Mesothelial cell of epicardium (in vitro differentiated cells): ENCODE measurements at places on chromosomes 5 and 9. TPM values are rescaled to one million over a fixed set of nuclear protein-coding genes. Genes with fewer than 3 reads are reported as not detected.

- no peaks in the 10 kb centered on the region for H3K36me3 ChIP-seq
- peak overlapping the region; percentile 84 for H3K27ac ChIP-seq
- H3K4me1 ChIP-seq, result peaks cover 23% of the 10 kb centered on the region
- H3K4me3 ChIP-seq, result no peak overlapping the region
These were observed 6.3 kb downstream of the RCL1 start for GRCh38 chr9:4799033-4799430.

- peaks cover 6% of the 10 kb centered on the region for H3K27me3 ChIP-seq
- H3K27ac ChIP-seq, result no peak overlapping the region
- DNase-seq, result no peak
- no peaks in the 10 kb centered on the region for H3K36me3 ChIP-seq
- no peak overlapping the region for H3K4me3 ChIP-seq
These were observed 56.1 kb upstream of the TBC1D2 start for GRCh38 chr9:98311541-98311940.

DNA sequence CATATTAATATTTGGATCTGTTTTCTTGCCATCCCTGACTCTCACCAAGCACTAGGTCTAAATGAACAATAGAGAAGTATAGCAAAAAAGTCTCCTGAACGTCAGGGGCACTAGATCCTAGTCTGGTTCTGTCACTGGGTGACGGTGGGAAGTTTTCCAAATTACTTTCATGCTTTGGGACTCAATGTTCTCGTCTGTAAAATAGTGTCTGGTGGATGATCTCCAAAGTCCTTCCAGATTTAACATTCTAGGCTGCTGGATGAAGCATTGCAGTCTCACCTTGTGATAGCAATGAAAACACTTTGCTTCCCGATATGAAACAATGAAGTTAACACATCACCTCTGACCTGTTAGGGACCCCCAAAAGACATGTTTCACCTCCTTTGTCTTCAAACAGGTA lies 199.3 kb downstream of the SEC61B start:
- no peaks in the 10 kb centered on the region for H3K27me3 ChIP-seq
- H3K4me1 ChIP-seq, result no peaks in the 10 kb centered on the region
- H3K4me3 ChIP-seq, result no peak overlapping the region
- DNase-seq, result no peak
- no peak overlapping the region for H3K27ac ChIP-seq

DNA sequence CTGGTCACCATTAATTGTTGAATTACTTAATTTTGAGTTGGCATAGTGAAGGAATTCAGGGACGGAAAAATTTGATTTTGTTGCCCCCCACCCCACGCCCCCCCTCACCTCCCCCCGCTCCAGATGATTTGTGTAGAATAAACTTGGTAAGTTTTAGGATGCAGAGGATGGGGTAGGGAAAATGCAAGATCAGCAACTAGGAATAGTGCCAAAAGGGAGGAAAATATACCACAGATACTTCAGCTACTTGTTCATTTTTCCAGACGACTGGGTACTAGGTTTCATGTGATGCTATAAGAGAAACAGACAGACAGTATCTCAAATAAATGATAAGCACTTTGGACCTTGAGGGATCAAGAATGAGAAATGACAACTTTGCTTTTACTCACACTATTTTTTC lies 862.2 kb upstream of the SEMA6A start:
- H3K27ac ChIP-seq, result no peak overlapping the region
- no peaks in the 10 kb centered on the region for H3K27me3 ChIP-seq
- DNase-seq, result no peak

DNA sequence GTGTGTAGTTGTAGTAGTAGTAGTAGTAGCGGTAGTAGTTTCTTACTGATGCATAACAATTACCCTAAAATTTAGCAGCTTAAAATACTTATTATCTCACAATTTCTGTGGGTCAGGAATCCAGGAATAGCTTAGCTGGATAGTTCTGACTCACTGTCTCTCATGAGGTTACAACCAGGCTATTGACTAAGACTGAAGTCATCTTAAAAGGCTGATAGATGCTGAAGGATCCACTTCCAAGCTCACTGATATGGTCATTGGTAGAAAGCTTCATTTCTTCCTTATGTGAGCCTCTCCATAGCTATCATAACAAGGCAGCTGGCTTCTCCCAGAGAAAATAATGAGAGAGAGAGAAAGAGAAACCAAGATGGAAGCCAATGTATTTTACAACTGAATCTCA lies 147.5 kb upstream of the FBXL17 start:
- H3K27me3 ChIP-seq, result peaks cover 16% of the 10 kb centered on the region
- DNase-seq, result no peak
- no peak overlapping the region for H3K27ac ChIP-seq
- H3K4me1 ChIP-seq, result peaks cover 14% of the 10 kb centered on the region
- H3K36me3 ChIP-seq, result peaks cover 15% of the 10 kb centered on the region
- no peak overlapping the region for H3K4me3 ChIP-seq

The PCDHB11 gene
- total RNA-seq, result 6.1 to 6.6 TPM (median 6.4 TPM) in 3 replicates

DNA sequence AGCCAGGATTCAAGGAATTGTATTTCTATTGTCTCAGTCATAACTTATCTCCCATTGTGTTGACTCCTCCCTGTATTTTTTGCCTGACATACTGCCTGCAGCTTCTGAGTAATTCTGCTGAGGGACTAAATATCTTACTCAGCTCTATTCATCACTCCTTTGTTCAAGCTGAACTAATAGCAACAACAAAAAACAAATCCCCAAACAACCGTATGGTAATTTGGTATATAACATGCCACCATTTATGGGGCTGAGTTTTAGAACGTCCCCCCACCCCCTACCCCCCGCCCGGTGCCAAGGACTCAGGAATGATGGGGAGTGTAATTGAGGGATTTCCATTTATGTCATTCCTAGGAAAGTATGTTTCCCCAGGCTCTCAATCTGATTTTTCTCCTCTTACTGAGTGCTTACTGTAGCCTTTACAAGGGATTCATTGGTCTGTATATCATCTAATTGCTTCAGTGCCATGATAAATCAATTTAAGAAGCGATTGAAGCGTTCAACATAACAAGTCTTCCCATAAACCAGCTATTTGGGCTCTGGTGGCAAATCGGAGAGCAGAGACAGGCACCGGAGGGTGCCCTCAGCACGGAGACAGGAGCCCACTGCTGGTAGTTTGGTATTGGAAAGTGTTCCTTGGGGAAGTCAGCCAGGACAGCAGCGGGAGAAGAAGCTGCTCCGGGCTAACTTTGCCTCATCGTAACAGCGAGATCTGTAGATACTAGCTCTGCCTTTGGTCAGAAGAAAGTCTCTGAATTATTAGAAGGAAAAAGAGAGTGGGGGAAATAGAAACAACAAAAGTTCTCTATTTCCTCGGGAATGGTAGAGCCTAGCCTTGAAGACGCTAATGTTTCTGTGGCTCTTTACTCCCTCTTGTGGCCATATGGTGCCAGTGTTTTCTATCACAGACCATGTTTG lies 40.7 kb upstream of the HSD17B4 start:
- peak overlapping the region; percentile 97 for H3K27ac ChIP-seq
- H3K4me3 ChIP-seq, result peak overlapping the region; percentile 85
- DNase-seq, result peak; percentile 49

DNA sequence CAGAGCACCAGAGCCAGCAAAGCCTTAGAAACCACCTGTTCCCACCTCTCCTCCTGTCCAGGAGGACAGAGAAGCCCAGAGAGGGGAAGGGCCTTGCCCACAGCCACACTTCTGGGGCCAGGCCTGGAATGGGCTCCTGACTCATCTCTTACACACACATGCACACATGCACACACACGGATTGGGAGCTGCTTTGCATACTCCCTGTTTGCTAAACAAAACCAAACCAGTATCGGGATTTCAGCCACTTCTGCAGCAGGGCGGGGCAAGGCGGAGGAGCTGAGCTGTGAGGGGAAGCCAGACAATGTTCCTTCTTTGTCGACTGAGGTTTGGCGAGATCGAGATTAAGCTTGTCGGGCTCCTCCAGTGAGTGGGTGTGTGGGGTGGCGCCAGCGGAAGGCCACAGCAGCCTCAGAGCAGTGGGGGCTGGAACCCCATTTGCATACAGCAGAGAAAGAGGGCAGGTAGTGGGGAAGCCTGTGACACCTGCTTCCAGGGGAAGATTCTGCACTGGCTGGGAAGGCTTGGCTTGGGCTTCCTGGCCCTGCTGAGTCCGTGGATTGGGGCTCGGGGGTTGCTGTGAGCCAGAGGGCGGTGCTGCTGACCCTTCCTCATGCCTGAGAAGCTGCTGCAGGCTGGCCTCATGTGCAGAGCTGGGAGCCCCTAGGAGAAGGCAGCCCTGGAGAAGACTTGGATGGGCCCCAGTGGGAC lies 16.1 kb downstream of the GFI1B start:
- peaks cover 13% of the 10 kb centered on the region for H3K4me1 ChIP-seq
- no peaks in the 10 kb centered on the region for H3K36me3 ChIP-seq
- H3K27ac ChIP-seq, result peak overlapping the region; percentile 59
- H3K4me3 ChIP-seq, result no peak overlapping the region
- DNase-seq, result no peak
- H3K27me3 ChIP-seq, result peaks cover 13% of the 10 kb centered on the region

DNA sequence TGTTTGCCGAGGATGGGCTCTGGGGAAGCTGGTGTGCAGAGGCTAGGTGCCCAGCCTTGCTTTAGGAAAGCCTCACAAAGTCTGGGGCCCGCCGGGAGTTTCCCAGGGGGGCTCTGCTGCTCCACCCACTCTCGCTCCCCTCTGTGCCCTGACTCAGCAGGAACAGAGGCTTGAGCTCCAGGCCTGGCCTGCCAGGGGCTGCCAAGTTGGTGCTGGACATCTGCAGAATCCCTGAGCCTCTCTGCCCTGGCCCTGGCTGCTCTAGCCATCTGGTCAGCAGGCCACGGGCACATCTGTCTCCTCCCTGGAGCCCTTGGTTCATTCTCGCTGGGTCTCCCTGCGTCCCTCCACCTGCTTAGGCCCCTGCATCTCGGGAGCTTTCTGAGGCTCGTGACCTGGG lies 647 bp upstream of the ADAMTSL2 start:
- no peaks in the 10 kb centered on the region for H3K27me3 ChIP-seq
- DNase-seq, result no peak
- H3K27ac ChIP-seq, result no peak overlapping the region
- peaks cover 40% of the 10 kb centered on the region for H3K4me1 ChIP-seq
